ENCODE measurements at places on chromosomes 11 and 22. TPM values are rescaled to one million over a fixed set of nuclear protein-coding genes. Genes with fewer than 3 reads are reported as not detected.

GRCh38 chr11:14058061-14058460 is 95.5 kb downstream of the SPON1 start:
- DNase-seq, result no peak

DNA sequence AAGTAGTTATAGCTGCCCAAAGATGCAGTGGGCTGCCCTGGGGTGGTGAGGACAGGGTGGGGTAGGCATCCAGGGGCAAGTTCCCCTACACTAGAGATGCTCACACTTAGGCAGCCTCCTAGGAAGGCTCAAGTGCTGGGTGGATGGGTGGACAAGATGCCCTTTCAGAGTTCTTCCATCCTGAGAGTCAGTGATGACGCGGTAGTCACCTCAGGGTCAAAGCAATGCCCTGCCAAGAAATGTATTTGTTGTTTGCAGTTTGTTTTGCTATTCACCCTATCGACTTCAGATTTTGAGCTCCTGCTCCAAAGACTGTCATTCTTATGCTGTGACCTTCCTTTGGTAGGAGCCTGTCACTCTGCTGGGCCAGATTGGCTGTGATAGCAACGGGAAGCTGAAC is 18.9 kb downstream of the POLA2 start:
- DNase-seq, result no peak

The CABP7 gene
- total RNA-seq, result 3.6 TPM

The TRPC6 gene
- total RNA-seq, result 0.60 TPM

DNA sequence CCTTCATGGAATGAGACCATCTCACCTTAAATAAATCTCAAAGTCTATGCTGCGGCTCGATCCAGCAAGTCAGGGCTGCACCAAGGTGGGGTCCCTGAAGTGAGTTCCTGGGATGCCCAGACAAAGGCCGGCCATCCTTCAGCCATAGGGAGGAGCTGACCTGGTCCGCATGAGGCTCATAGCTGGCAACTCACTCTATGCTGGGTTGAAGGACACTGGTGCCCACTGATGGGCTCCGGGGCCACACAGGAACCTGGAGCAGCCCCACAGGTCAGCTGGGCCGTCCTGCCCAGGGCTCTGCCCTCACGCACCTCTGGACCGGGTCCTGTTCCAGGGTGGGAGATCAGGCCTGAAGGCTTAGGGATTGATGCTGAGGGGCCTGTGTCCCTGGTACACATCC is 1339.3 kb downstream of the TBC1D22A start:
- no peak for DNase-seq

GRCh38 chr11:3046641-3047040 is 10.6 kb downstream of the CARS1 start:
- no peak for DNase-seq

- DNase-seq, result peak; percentile 77
These were observed 444 bp upstream of the TSKU start for GRCh38 chr11:76782531-76783293.

The MUC5AC gene
- 0.04 TPM for total RNA-seq

DNA sequence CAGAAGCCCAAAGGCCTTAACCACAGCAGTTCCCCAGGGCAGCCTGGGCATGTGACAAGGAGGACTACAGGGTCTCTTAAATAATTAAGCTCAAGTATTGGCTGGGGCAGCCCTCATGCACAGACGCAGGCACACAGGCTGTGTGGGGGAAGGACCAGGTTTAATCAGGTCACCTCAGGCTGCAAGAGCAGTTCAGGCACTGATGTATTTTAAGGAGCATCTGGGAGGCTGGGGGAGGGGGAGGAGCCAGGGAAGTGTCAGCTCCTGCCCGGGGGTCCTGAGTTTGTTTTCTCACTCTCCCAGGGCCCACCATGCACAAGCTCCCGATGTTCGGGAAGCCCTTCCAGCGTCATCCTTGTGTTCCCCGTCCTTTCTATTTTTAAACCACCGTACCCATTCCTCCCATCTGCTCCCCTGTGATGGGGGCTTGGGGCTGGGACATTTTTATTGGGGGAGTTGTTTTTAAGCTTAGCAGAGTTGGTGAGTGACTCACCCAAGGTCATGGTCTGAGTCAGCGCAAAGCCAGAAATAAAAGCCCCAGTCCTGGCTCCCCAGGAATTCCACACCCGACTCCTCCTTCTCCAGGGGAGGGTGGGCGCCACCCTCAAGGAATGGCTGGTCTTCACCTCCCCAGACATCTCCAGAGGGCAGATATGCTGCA is 2.4 kb downstream of the CSDC2 start:
- no peak for DNase-seq

DNA sequence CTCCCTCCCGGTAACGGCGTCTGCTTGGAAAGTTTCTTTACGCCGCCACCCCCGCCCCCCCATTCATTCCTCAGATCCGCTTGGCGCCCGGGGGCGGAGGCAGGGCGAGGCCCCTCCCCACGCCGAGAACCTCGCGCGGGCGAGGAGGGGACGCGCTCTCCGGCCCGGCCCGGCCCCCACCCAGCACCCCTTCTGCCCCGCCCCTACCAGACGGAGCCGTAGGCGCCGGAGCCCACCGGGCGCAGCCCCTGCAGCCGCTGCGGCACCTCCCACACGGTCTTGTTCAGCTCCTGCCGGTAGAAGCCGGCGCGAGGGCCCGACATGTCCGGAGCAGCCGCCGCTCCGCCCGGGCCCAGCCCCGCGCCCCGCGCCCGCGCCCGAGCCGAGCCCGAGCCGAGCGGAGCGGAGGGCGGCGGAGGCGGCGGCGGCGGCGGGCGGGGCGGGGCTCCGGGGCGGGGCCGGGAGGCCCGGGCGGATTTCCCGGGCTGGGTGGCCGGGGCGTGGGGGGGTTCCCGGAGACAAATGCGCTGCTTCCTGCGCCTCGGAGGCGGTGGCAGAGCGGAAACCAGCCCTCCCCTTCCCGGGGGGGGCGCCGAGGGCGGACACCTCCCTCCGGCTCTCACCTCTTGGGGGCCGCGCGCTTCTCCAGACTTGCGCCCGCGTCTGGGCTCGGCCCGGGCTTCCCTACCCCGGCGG is at the start of gene MAPK11:
Gene MAPK11 (minus strand): TSS at position 411 of the 696 bp plus-strand sequence. CDS start 88 bp downstream, at position 323.
- peak; percentile 72 for DNase-seq

GRCh38 chr11:116506263-116506825 is 266.4 kb downstream of the BUD13 start:
- DNase-seq, result no peak

The EIF1AD gene
- 12.1 TPM for total RNA-seq

- DNase-seq, result no peak
These were observed 290.3 kb upstream of the API5 start for GRCh38 chr11:43021466-43021865.

DNA sequence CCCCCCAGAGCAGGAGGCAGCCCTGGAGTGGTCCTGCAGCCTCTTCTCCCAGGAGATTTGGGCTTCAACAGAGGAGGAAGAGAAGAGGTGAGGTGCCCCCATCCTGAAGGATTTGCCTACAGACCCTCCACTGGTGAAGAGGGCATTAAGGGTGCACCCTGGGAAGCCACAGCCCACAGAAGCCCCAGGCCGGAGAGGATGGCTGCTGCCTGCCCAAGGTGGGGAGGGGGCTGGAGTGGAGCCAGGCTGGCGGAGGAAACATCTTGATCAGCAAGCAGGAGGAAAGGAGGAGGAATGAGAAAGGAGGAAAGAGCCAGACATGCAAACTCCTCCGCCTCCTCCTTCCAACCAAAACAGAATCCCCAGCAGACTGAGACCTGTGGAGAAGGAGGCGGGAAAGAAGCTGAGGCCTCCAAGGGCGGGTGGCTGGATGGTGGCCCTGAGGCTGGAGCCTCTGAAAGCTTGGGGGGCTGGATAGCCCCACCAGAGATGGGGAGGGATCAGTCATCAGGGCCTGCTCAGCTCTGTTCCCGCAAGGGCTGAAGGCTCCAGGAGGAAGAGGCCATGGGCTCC is 31.3 kb downstream of the ARRB1 start:
- DNase-seq, result peak; percentile 54

- DNase-seq, result no peak
These were observed 25.5 kb downstream of the CTTN start for GRCh38 chr11:70423523-70424505.

GRCh38 chr11:71322861-71323582 is 70.6 kb upstream of the SHANK2 start:
- DNase-seq, result no peak

DNA sequence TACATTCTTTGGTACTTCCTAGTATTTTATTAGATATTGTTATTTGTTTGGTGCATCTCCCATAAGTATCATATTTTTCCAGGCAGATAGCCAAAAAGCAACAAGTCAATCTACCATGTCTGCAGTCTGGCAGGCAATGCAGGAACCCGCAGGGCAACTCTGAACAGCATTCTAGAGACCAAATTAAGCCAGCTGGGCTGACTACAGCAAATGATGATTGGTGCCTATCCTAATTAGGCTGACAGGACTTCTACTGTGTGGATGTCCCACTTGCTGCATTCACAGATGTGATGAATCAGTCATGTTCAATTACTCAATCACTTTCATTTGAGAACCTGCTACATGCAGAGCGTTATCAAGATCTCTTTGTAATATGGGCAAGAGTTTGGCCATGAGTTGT is 40.3 kb upstream of the AMOTL1 start:
- DNase-seq, result no peak

The PLEKHA7 gene
- 19.1 TPM for total RNA-seq

The IFITM10 gene
- 0.28 TPM for total RNA-seq

DNA sequence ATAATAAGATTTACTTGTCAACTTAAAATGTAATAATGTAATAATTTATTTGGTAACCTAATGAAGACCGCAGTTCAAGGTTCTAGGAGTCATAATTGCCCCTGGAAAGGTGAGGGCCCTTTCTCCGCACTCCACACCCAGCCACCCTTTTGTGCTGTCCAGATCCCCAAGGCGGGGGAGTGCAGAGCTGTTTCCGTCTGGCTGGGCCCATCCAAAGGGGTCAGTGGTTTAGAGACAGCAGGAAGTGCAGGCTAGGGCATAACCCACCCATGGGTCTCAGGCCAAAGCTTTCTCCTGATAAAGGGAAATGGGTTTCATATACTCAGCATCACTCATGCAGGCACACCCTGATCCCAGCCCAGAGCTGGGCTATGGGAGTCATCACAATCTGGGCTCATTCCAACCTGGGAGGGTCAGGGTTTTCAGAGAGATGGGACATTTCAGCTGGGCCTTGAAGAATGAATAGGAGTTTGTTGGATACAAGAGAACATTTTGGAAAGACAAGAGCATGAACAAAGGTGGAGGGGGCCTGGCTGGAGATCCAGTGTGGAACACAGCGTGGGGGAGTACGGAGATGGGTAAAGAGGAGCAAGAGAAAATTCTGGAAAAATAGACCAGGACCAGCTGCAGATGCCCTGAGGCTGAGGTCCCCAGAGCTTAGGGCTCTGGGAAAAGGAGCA is 432.2 kb downstream of the TBC1D22A start:
- DNase-seq, result no peak

- no peak for DNase-seq
These were observed 66.3 kb downstream of the ETS1 start for GRCh38 chr11:128520888-128521681.

GRCh38 chr11:36053281-36053680 is 109.4 kb downstream of the LDLRAD3 start:
- DNase-seq, result no peak

DNA sequence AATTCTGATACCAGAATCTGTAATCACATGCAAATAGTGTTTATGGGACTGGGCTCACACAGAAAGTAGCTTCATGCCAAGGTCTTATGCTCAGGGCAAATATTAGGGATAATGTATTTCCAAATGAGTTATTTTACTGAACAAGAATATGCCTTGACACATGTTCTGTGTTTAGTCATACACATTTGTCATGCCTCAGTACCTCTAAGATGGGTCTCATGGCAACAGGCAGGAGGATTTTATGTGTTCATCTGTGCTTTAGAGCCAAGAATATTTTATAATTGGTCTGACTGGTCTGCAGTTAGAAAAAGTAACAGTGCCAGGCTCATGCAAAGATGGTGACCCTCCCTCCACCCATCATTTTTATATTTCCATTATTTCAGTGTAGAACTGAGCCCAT is 49.1 kb downstream of the JAM3 start:
- no peak for DNase-seq

GRCh38 chr11:12086271-12087074 is 23.9 kb upstream of the MICAL2 start:
- no peak for DNase-seq

The LINC01488 gene
- not detected for total RNA-seq

DNA sequence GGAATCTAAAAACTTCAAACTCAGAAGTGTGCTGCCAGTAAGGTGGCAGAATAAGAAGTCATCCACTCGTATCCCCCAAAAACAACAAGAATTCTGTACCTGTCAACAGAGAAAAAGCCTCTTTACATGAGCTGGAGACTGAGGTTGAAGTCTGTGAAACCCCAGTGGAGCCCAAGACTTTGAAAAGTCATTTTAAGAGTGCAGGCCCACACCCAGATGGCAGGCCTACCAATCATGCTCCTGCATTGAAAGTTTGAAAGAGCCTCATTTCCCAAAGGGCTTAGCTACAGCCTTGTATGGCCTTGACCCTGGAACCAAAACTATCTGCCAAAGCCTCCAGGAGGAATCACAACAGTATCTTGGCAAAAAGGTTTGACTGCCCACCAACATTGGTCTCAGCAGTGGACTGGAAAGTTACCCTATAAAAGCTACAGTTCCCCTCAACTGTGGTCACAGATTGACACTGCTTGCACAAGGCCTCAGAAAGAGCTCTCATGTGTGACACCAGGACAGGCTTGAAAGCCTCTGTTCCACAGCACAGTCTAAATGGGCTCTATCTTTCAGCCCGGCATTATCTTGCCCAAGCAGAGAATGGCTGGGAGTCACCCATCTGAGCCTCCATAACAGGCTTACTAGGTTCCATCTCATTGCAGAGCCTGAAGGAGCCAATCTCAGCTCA is 47.7 kb downstream of the SLC22A9 start:
- no peak for DNase-seq

- no peak for DNase-seq
These were observed 22.9 kb upstream of the CRYBB3 start for GRCh38 chr22:25176799-25177198.

DNA sequence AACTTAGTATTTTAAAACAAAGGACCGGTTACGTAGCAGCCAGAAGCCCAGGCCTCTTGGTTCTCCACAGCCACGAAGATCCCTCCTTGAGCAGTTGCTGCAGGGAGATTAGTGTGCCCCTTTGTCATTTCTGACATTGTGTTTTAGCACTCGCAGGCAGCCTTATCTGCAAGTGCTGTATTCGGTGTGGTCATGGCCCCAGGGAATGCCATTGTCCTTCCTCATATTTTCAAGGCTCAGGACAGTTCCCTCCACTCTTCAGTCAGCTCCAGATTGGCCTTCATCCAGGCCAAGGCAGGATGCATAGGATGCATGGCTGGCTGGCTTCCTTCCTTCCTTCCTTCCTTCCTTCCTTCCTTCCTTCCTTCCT is 88.5 kb downstream of the ZBTB16 start:
- DNase-seq, result no peak

GRCh38 chr11:10602945-10603344 is 34.5 kb upstream of the LYVE1 start:
- DNase-seq, result no peak

GRCh38 chr11:73257342-73258103 is 14.6 kb upstream of the P2RY6 start:
- no peak for DNase-seq

The PDGFB gene
- 3.8 TPM for total RNA-seq

The DUSP8 gene
- 21.4 TPM for total RNA-seq

Measured in pancreas (tissue), 10 donors.